ENCODE measurements at places on chromosomes 4 and X. TPM values are rescaled to one million over a fixed set of nuclear protein-coding genes. Genes with fewer than 3 reads are reported as not detected.

HPGD gene
- 16.5 TPM for total RNA-seq

SCOC gene
- total RNA-seq = 22.7 TPM

WDR17 gene
- total RNA-seq = 0.34 TPM

REELD1 gene
- not detected for total RNA-seq

SPOCK3 gene
- total RNA-seq = not detected

PRIMPOL gene
- total RNA-seq = 26.9 TPM

SUPT20HL1 gene
- not detected for total RNA-seq

ZCCHC18 gene
- 2.2 TPM for total RNA-seq

ADRA2C gene
- not detected for total RNA-seq

ZNF674 gene
- 3.2 TPM for total RNA-seq

- H3K4me1 ChIP-seq = no peaks in the 10 kb centered on the region
- H3K4me3 ChIP-seq = no peak overlapping the region
- no peaks in the 10 kb centered on the region for H3K27me3 ChIP-seq
- DNase-seq = no peak
- no peaks in the 10 kb centered on the region for H3K36me3 ChIP-seq
- no peak overlapping the region for H3K27ac ChIP-seq
Measured at GRCh38 chr4:178966644-178967043, 1524.4 kb upstream of the AGA start.

- peak overlapping the region; percentile 89 for H3K4me3 ChIP-seq
- peaks cover 42% of the 10 kb centered on the region for H3K4me1 ChIP-seq
- DNase-seq = no peak
- peak overlapping the region; percentile 85 for H3K27ac ChIP-seq
- H3K36me3 ChIP-seq = peaks cover 14% of the 10 kb centered on the region
- H3K27me3 ChIP-seq = no peaks in the 10 kb centered on the region
Measured at GRCh38 chrX:130109429-130110378, 593 bp downstream of the ELF4 start.

GRCh38 chrX:23737413-23737812 is 5.7 kb downstream of the ACOT9 start:
- peaks cover 28% of the 10 kb centered on the region for H3K4me1 ChIP-seq
- no peak for DNase-seq
- H3K27me3 ChIP-seq = no peaks in the 10 kb centered on the region

DNA sequence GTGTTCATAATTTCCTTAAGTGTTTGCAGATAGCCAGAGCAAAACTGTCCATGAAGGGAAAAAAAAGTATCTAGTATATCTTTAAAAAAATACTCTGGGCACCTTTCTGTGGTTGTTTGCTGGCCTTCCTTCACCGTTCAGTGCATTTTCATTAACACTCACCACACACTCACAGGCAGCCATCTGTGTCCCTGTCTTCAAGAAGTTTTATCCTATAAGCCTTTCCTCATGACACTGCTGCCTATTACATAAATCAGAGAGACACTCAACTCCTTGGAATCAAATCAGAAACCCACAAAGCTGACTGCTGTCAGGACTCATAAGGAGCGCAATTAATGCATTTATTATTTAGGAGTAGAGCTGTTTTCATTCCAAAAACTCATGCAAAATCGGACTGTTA is 1720.2 kb downstream of the PCDH7 start:
- DNase-seq = no peak
- H3K27me3 ChIP-seq = no peaks in the 10 kb centered on the region
- no peak overlapping the region for H3K27ac ChIP-seq
- no peaks in the 10 kb centered on the region for H3K4me1 ChIP-seq
- no peak overlapping the region for H3K4me3 ChIP-seq

- no peak overlapping the region for H3K4me3 ChIP-seq
- no peak for DNase-seq
- no peak overlapping the region for H3K27ac ChIP-seq
- H3K36me3 ChIP-seq = no peaks in the 10 kb centered on the region
- H3K27me3 ChIP-seq = no peaks in the 10 kb centered on the region
- no peaks in the 10 kb centered on the region for H3K4me1 ChIP-seq
Measured at GRCh38 chr4:17008834-17009345, 110.4 kb upstream of the LDB2 start.

- no peak for DNase-seq
- H3K27me3 ChIP-seq = no peaks in the 10 kb centered on the region
- no peak overlapping the region for H3K4me3 ChIP-seq
- H3K27ac ChIP-seq = no peak overlapping the region
- peaks cover 50% of the 10 kb centered on the region for H3K36me3 ChIP-seq
Measured at GRCh38 chr4:3174371-3175338, 74.3 kb upstream of the MSANTD1 start.

GRCh38 chrX:13598877-13599276 is 29.5 kb downstream of the EGFL6 start:
- no peak for DNase-seq
- no peak overlapping the region for H3K27ac ChIP-seq
- H3K4me3 ChIP-seq = no peak overlapping the region
- H3K27me3 ChIP-seq = no peaks in the 10 kb centered on the region
- no peaks in the 10 kb centered on the region for H3K36me3 ChIP-seq

DNA sequence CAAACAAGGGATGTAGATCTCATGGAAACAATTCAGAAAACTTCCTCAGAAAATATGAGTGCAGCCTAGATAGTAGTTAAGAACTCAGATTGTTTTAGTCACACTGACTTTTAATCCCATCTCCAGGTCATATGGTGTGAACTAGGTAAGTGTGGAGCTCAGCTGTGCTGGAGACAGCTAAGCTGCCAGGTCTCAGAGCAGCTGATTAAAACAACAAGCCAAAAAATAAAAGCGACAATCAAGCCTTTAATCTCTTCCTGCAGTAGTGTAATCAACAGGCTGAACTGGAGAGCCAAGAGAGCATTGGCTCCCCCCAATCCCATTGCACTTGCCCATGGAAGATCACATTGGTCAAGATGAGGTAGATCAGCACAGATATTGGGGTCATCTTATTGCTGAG is 98.3 kb upstream of the ATOH1 start:
- H3K36me3 ChIP-seq = no peaks in the 10 kb centered on the region
- no peaks in the 10 kb centered on the region for H3K27me3 ChIP-seq
- no peak overlapping the region for H3K4me3 ChIP-seq
- no peaks in the 10 kb centered on the region for H3K4me1 ChIP-seq

GRCh38 chrX:21926527-21927278 is 13.8 kb upstream of the SMS start:
- H3K27me3 ChIP-seq = no peaks in the 10 kb centered on the region
- no peak overlapping the region for H3K27ac ChIP-seq
- H3K4me1 ChIP-seq = peaks cover 23% of the 10 kb centered on the region
- H3K36me3 ChIP-seq = peaks cover 6% of the 10 kb centered on the region
- no peak for DNase-seq
- H3K4me3 ChIP-seq = no peak overlapping the region

DNA sequence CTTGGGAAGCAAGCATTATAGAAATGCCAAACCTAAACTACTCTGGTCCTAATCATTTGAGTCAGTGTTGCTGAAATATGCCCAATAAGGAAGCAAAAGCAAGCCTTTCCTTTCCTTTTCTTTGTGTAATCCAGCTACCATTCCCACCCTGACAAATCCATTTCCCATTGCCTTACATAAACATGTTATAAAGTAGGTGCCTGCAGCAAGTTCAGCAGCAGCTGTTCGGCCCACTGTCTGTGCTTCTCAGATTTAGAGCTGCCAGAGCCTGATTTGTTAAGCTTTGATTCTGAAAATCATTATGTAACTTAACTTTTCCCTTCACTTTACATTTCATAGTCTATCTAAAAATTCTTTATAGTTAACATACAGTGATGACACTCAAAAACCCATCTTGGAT is 148.6 kb downstream of the EPHA5 start:
- no peak overlapping the region for H3K27ac ChIP-seq
- H3K4me3 ChIP-seq = no peak overlapping the region
- H3K36me3 ChIP-seq = no peaks in the 10 kb centered on the region
- no peaks in the 10 kb centered on the region for H3K4me1 ChIP-seq
- H3K27me3 ChIP-seq = no peaks in the 10 kb centered on the region

GRCh38 chr4:5996641-5997040 is 21.6 kb downstream of the C4orf50 start:
- no peak overlapping the region for H3K27ac ChIP-seq
- peaks cover 7% of the 10 kb centered on the region for H3K4me1 ChIP-seq
- H3K36me3 ChIP-seq = no peaks in the 10 kb centered on the region
- H3K4me3 ChIP-seq = no peak overlapping the region
- DNase-seq = no peak
- no peaks in the 10 kb centered on the region for H3K27me3 ChIP-seq

DNA sequence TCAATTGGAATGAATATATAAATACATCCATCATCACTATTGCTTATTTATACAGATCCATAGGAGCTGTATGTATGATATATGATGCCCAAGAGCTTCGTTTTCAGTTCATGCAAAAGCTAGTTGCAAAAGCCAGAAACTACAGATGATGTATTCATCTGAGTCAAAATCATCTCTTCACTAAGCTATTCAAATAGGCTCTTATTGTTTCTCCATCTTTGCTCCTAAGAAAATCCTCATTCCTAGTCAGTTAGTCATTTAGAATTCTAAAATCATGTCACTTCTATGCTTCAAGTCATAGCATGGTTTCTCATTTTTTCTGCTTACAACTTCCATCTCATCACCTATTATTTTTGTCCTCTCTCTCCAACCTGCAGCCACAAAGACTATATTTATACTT is 300.1 kb upstream of the TRAM1L1 start:
- H3K36me3 ChIP-seq = no peaks in the 10 kb centered on the region
- no peaks in the 10 kb centered on the region for H3K4me1 ChIP-seq
- no peaks in the 10 kb centered on the region for H3K27me3 ChIP-seq

DNA sequence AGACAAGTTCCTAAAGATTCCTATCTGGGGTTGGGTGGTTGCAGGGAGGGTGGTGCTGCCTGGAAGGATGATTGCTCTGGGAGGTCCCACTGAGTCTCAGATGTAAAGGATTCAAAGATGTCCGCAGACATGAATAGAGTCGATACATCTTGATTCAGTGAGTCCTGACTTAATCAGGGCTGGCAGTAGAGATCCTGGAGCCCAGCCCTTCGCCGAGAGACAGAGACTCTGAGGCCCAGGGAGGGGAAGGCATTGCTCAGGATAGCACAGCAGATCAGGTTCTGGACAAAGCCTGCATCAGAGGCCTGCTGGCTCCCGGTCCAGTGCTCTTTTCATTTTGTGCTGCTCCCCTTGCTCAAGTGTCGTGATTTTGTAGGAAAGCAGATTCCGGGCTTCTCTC is 21.7 kb downstream of the PJA1 start:
- no peak overlapping the region for H3K27ac ChIP-seq
- no peaks in the 10 kb centered on the region for H3K36me3 ChIP-seq
- no peaks in the 10 kb centered on the region for H3K27me3 ChIP-seq
- H3K4me1 ChIP-seq = no peaks in the 10 kb centered on the region

DNA sequence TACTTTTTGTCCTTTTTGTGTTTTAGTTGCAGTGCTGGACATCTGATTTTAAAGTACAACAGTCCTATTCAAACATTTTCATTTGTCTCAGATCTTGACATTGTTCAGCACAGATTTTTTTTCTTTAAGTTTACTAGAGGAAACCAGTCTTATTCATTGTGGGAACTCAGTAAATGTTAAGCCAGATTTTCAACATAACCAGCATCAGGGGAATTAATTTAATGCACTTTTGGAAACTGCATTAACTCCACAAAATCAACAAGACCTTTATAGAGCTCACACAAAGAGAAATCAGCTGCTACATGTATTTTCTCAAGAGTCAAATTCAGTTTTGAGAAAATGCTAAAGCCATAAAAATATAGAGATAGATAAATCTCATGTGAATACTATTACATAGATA is 9.9 kb downstream of the CPE start:
- H3K27me3 ChIP-seq = peaks cover 39% of the 10 kb centered on the region
- no peaks in the 10 kb centered on the region for H3K4me1 ChIP-seq
- no peak overlapping the region for H3K27ac ChIP-seq
- H3K36me3 ChIP-seq = no peaks in the 10 kb centered on the region
- DNase-seq = no peak

- H3K4me3 ChIP-seq = no peak overlapping the region
- H3K27me3 ChIP-seq = no peaks in the 10 kb centered on the region
- H3K27ac ChIP-seq = no peak overlapping the region
- no peaks in the 10 kb centered on the region for H3K36me3 ChIP-seq
- DNase-seq = no peak
Measured at GRCh38 chrX:39599339-39599738, 498.4 kb downstream of the BCOR start.

GRCh38 chrX:38225093-38225492 is 4.4 kb upstream of the SRPX start:
- no peaks in the 10 kb centered on the region for H3K36me3 ChIP-seq
- no peak overlapping the region for H3K4me3 ChIP-seq
- no peak overlapping the region for H3K27ac ChIP-seq
- DNase-seq = no peak
- H3K4me1 ChIP-seq = peaks cover 5% of the 10 kb centered on the region

DNA sequence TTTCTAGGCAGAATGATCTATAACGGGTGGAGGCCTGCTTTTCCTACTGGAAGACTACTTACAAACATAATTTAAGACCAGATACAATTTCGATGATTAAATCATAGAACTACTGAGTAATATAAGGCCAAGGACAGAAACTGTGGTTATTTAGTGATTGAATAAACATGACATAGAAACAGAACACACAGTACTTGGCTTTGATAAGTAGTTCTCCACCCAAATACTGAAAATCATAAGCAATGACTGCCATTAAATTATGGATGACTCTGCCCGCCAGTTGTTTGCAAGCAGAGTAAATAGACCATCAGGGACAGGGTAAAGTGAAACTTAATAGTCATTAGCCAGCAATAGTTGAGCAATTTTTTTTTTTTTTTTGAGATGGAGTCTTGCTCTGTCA is 17.2 kb upstream of the SMIM14 start:
- no peak overlapping the region for H3K27ac ChIP-seq
- H3K4me3 ChIP-seq = no peak overlapping the region
- DNase-seq = no peak
- peaks cover 5% of the 10 kb centered on the region for H3K4me1 ChIP-seq
- no peaks in the 10 kb centered on the region for H3K36me3 ChIP-seq
- H3K27me3 ChIP-seq = no peaks in the 10 kb centered on the region

GRCh38 chrX:802846-803245 is 172.3 kb downstream of the SHOX start:
- DNase-seq = no peak
- no peak overlapping the region for H3K27ac ChIP-seq
- H3K36me3 ChIP-seq = no peaks in the 10 kb centered on the region
- H3K4me1 ChIP-seq = no peaks in the 10 kb centered on the region
- H3K4me3 ChIP-seq = no peak overlapping the region
- H3K27me3 ChIP-seq = peaks cover 2% of the 10 kb centered on the region

GRCh38 chr4:2045518-2045951 is 13.6 kb upstream of the NAT8L start:
- H3K27ac ChIP-seq = no peak overlapping the region
- no peaks in the 10 kb centered on the region for H3K36me3 ChIP-seq
- H3K4me1 ChIP-seq = no peaks in the 10 kb centered on the region
- peaks cover 9% of the 10 kb centered on the region for H3K27me3 ChIP-seq

DNA sequence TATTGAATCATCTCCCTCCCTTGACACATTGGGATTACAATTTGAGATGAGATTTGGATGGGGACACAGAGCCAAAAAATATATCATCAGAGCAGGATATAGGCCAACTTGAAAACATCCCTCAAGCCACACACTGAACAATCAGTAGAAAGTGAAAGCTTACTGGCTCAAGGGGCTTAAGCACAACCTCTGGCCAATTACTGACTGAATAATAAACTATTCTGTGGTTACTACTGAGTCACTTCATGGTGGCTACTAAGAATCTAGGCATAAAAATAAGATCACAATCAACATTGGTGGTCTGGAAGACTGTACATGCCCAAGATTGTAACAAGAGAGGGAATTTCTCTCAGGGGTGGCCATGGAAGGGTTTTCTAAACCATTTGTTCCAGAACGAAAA is 27.4 kb upstream of the GPR174 start:
- H3K27me3 ChIP-seq = no peaks in the 10 kb centered on the region
- peaks cover 41% of the 10 kb centered on the region for H3K4me1 ChIP-seq
- H3K36me3 ChIP-seq = peaks cover 52% of the 10 kb centered on the region
- H3K27ac ChIP-seq = peak overlapping the region; percentile 87
- no peak overlapping the region for H3K4me3 ChIP-seq
- no peak for DNase-seq

- H3K27me3 ChIP-seq = no peaks in the 10 kb centered on the region
- no peaks in the 10 kb centered on the region for H3K4me1 ChIP-seq
- H3K4me3 ChIP-seq = no peak overlapping the region
Measured at GRCh38 chr4:177557416-177557815, 115.2 kb upstream of the AGA start.

Measured in activated CD8-positive, alpha-beta T cell treated with anti-CD3 and anti-CD28 coated beads, Interleukin-2, amount 10 ng/mL, durations not matched to agents 7 days and 5 days (primary cell).